Daoy (cell line): ENCODE measurements at places on chromosomes 4 and X. TPM values are rescaled to one million over a fixed set of nuclear protein-coding genes. Genes with fewer than 3 reads are reported as not detected.

CPZ gene
- total RNA-seq: 0.80 and 0.83 TPM in 2 replicates

CXCL3 gene
- 0.63 and 1.8 TPM in 2 replicates for total RNA-seq

DNA sequence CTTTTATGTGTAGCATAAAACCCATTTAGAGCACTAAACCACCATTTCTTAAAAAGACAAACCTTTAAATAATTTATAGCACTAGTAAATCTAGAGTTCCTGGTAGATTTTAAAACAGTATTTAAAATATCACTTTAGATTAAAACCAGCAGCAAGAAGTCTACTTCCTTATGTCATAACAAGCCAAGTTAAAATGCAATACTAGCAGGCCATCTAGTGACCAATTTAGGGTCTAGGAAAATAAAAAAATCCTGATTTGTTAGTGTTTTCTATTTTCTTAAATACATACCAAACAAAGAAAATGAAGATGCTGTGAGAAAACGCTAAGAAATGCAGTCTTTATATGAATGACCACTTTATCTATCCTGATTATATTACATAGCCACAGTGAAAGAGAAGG, 53.9 kb downstream of the PAPSS1 start:
- DNase-seq: no peak

GRCh38 chr4:185810746-185811508, 1.1 kb downstream of the SORBS2 start:
- no peak for DNase-seq
